SJSA1 (cell line): ENCODE measurements at places on chromosomes 2 and 18. TPM values are rescaled to one million over a fixed set of nuclear protein-coding genes. Genes with fewer than 3 reads are reported as not detected.

Gene ELP2
- 43.1 and 43.3 TPM in 2 replicates for total RNA-seq

Gene SRD5A2
- total RNA-seq, result not detected in 2 replicates

Gene MARCO
- not detected in 2 replicates for total RNA-seq

Gene RPRM
- not detected in 2 replicates for total RNA-seq

Gene MROH2A
- not detected in 2 replicates for total RNA-seq

Gene NTSR2
- total RNA-seq, result not detected in 2 replicates

Gene INHA
- 0.11 TPM in 1 of 2 replicates, not detected in the other for total RNA-seq

Gene RIT2
- not detected in 2 replicates for total RNA-seq

Gene ACADL
- not detected in 2 replicates for total RNA-seq

Gene GALR1
- total RNA-seq, result not detected in 2 replicates

Gene STK39
- 16.9 and 18.3 TPM in 2 replicates for total RNA-seq

Gene DPYSL5
- not detected in 2 replicates for total RNA-seq

Gene TSPYL6
- total RNA-seq, result not detected in 2 replicates

Gene FSHR
- total RNA-seq, result not detected in 2 replicates

Gene RBM43
- total RNA-seq, result 1.7 and 3.7 TPM in 2 replicates

Gene SERPINB12
- total RNA-seq, result not detected in 2 replicates

Gene NT5DC4
- total RNA-seq, result not detected in 2 replicates
